Dermis lymphatic vessel endothelial cell (primary cell): ENCODE measurements at places on chromosomes 7 and 10. TPM values are rescaled to one million over a fixed set of nuclear protein-coding genes. Genes with fewer than 3 reads are reported as not detected.

Gene MICALL2
- 6.9 TPM in 2 replicates for total RNA-seq

Gene CXCL12
- 1.4 and 1.6 TPM in 2 replicates for total RNA-seq

Gene CFTR
- total RNA-seq: not detected in 2 replicates

Gene ARHGEF35
- total RNA-seq: under 0.01 and 0.43 TPM in 2 replicates

Gene ZWINT
- 6.2 and 10.2 TPM in 2 replicates for total RNA-seq

Gene ZCCHC24
- total RNA-seq: 4.8 and 6.0 TPM in 2 replicates

Gene TLL2
- 0.09 and 0.11 TPM in 2 replicates for total RNA-seq

Gene LRRC61
- total RNA-seq: 1.5 and 4.8 TPM in 2 replicates

Gene HOXA6
- total RNA-seq: 1.8 and 2.7 TPM in 2 replicates

Gene ACSM6
- not detected in 2 replicates for total RNA-seq

Gene NCAPG2
- 5.7 and 5.8 TPM in 2 replicates for total RNA-seq

Gene R3HCC1L
- total RNA-seq: 9.5 and 13.8 TPM in 2 replicates

Gene CACNB2
- not detected in 2 replicates for total RNA-seq

Gene KIF11
- 4.3 and 5.8 TPM in 2 replicates for total RNA-seq

Gene IGFBP1
- not detected in 2 replicates for total RNA-seq

Gene TRPV5
- not detected in 2 replicates for total RNA-seq

Gene IRF5
- under 0.01 and 0.09 TPM in 2 replicates for total RNA-seq

Gene ADAM12
- total RNA-seq: 0.54 and 3.6 TPM in 2 replicates

Gene MEPCE
- total RNA-seq: 39.4 and 41.5 TPM in 2 replicates

Gene C1QL3
- 0.69 and 2.3 TPM in 2 replicates for total RNA-seq

Gene ZNF117
- total RNA-seq: 1.7 and 4.0 TPM in 2 replicates

Gene PITRM1
- 38.2 and 64.3 TPM in 2 replicates for total RNA-seq

Gene ABCA13
- total RNA-seq: under 0.01 TPM in 1 of 2 replicates, not detected in the other

Gene LBX1
- not detected in 2 replicates for total RNA-seq

Gene CPXM2
- total RNA-seq: under 0.01 TPM in 1 of 2 replicates, not detected in the other

Gene LRMDA
- 22.0 and 26.9 TPM in 2 replicates for total RNA-seq

Gene VAX1
- not detected in 2 replicates for total RNA-seq

Gene EPC1
- 24.7 and 28.3 TPM in 2 replicates for total RNA-seq

Gene SYT15B
- 1.2 and 3.0 TPM in 2 replicates for total RNA-seq

Gene SPDYE2B
- not detected in 2 replicates for total RNA-seq

Gene IFIT2
- total RNA-seq: 8.9 and 25.2 TPM in 2 replicates

Gene MSS51
- total RNA-seq: 0.69 and 0.76 TPM in 2 replicates

Gene NME8
- total RNA-seq: not detected in 2 replicates

Gene DRGX
- total RNA-seq: not detected in 2 replicates

Gene SHOC2
- total RNA-seq: 51.8 and 56.6 TPM in 2 replicates

Gene CFAP43
- total RNA-seq: 0.17 TPM in 1 of 2 replicates, not detected in the other

Gene AP1S1
- total RNA-seq: 124 and 147 TPM in 2 replicates

Gene CFAP70
- total RNA-seq: 0.22 and 0.26 TPM in 2 replicates

Gene FOXI2
- total RNA-seq: not detected in 2 replicates

Gene NEUROG3
- not detected in 2 replicates for total RNA-seq

Gene ANXA7
- total RNA-seq: 94.1 and 100 TPM in 2 replicates

Gene MYO3A
- total RNA-seq: under 0.01 TPM in 1 of 2 replicates, not detected in the other

Gene COL28A1
- 0.17 TPM in 1 of 2 replicates, not detected in the other for total RNA-seq
